ENCODE measurements at places on chromosomes 7 and 10. TPM values are rescaled to one million over a fixed set of nuclear protein-coding genes. Genes with fewer than 3 reads are reported as not detected.

Gene MAGI2
- 49.4 TPM for total RNA-seq

Gene ABCA13
- total RNA-seq: 1.8 TPM

Gene KCND2
- 14.5 TPM for total RNA-seq

Gene AKR1D1
- total RNA-seq: not detected

Gene CYP17A1
- total RNA-seq: 0.33 TPM

Gene BTBD16
- total RNA-seq: 0.16 TPM

Gene HOXA11
- not detected for total RNA-seq

Gene H2BK1
- not detected for total RNA-seq

Gene GALNT11
- total RNA-seq: 104 TPM

Gene SRGN
- total RNA-seq: 55.0 TPM

Gene CFAP69
- total RNA-seq: 29.0 TPM

Gene CYP2C18
- 0.22 TPM for total RNA-seq

Gene POM121C
- total RNA-seq: 34.8 TPM

Gene HOXA7
- total RNA-seq: not detected

Gene KIAA1217
- total RNA-seq: 61.4 TPM

Measured in camera-type eye (tissue), 1 donor.